LHCN-M2 (cell line): ENCODE measurements at places on chromosomes 3 and 15. TPM values are rescaled to one million over a fixed set of nuclear protein-coding genes. Genes with fewer than 3 reads are reported as not detected.

GRCh38 chr15:38002883-38003477, 68.5 kb downstream of the TMCO5A start:
- DNase-seq: peak; percentile 72

GRCh38 chr3:187005827-187006481, 75.6 kb downstream of the ST6GAL1 start:
- DNase-seq: no peak

DNA sequence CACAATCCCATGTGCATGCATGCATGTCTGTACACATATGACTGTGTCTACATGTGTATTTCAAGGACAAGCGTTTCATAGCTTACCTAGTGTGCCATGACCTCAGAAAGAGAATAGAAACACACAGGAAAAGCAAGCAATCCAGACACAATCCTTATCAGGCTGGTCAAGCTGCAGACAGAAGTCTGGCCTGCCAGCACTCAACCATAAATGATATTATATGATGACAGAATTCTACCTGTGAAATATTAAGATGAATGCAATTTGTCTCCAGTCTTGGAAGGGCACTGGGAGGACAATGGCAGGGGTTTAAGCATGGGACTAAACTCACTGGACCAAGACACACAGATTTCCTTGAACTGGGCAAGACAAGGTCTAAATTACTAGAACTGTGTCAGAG, 50.9 kb upstream of the ARL6 start:
- no peak for DNase-seq

FOXB1 gene
- not detected in 2 replicates for total RNA-seq

CASR gene
- total RNA-seq: not detected in 2 replicates

RASGRP1 gene
- not detected in 2 replicates for total RNA-seq

FETUB gene
- total RNA-seq: 0.06 TPM in 1 of 2 replicates, not detected in the other

LSAMP gene
- under 0.01 TPM in 1 of 2 replicates, not detected in the other for total RNA-seq

- DNase-seq: no peak
These were observed 67.8 kb downstream of the OPA1 start for GRCh38 chr3:193660698-193661411.

GRCh38 chr15:89009080-89009479, 79.2 kb upstream of the ABHD2 start:
- no peak for DNase-seq

- DNase-seq: no peak
These were observed 231.5 kb upstream of the SETMAR start for GRCh38 chr3:4071481-4072184.

DNA sequence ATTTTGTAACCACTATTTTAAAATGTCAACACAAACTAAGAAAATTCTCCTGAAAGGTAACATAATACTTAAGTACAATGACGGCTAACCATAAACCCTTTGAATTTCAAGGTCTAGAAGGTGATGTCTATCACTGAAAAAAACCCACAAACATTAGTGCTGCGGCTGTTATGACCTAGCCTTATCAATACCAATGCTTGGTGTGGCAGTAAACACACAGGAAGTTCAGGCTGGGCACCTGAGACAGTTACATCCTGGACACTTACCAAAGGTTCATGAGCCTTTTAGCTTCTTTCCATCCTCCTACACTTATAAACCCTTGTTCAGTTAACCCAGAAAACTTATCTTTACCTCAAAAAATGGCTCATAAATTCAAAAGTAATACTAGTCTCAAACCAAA, 5.8 kb downstream of the HSPBAP1 start:
- no peak for DNase-seq

- no peak for DNase-seq
These were observed 1109.2 kb upstream of the ALCAM start for GRCh38 chr3:104257486-104257885.

MAP4 gene
- total RNA-seq: 90.6 and 106 TPM in 2 replicates

ATP8B4 gene
- 1.0 and 4.6 TPM in 2 replicates for total RNA-seq

DNA sequence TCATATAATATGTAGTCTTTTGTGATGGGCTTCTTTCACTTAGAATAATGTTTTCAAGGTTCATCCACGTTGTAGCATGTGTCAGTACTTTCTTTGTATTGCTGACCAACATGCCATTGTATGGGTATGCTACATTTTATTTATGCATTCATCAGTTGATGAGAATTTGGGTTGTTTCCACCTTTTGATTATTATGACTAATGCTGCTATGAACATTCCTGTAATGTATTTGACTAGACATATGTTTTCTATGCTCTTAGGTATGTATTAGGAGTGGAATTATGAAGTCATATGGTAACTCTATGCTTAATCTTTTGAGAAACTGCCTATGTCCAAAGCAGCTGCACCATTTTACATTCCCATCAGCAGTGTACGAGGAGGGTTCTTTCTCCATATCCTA, 3.2 kb upstream of the PODXL2 start:
- no peak for DNase-seq

ARL14 gene
- total RNA-seq: not detected in 2 replicates
